ENCODE measurements at places on chromosomes 2 and 18.

DNA sequence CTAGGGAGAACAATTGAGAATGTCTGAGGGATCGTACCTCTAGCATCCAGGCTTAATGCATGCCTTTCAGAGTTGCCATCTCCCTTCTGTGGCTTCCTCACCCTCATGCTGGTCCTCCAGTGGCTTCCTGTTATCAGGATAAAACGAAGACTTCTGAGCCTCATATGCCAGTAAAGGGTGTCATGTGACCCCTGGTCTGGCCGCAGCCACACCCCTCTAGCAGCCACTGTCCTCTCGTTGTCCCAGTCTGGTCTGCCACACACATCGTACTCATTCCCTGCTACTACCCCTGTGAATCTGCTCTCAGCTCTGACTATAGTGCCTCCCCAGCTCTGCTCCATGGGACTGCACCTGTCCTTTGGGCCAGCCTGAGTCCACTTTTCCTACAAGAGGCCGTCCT, 62.6 kb upstream of the TMEM177 start:
- no peak overlapping the region for H3K27ac ChIP-seq
- H3K27me3 ChIP-seq, result no peaks in the 10 kb centered on the region
- DNase-seq, result no peak
- H3K4me1 ChIP-seq, result no peaks in the 10 kb centered on the region
- H3K36me3 ChIP-seq, result no peaks in the 10 kb centered on the region
- H3K4me3 ChIP-seq, result no peak overlapping the region

DNA sequence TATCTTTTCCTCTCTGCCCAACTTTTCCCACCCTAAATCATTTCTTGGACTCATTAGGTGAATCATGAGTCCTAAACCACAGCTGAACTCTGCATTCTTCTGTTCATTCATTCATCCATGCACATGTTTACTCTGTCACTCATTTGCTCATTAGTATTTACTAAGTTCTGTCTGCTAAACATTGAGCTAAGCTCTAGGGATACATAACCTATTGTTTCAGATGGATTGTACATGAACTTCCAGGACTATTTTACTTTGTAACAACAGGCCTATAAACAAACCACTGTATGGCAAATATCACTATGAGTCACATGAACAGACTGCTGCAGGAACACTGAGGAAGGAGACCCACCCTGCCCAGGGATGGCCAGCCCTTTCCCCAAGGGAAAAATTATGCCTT, 14.6 kb upstream of the DYNC2LI1 start:
- H3K36me3 ChIP-seq, result no peaks in the 10 kb centered on the region
- H3K27me3 ChIP-seq, result no peaks in the 10 kb centered on the region
- H3K4me3 ChIP-seq, result no peak overlapping the region
- peak overlapping the region; percentile 60 for H3K27ac ChIP-seq

DNA sequence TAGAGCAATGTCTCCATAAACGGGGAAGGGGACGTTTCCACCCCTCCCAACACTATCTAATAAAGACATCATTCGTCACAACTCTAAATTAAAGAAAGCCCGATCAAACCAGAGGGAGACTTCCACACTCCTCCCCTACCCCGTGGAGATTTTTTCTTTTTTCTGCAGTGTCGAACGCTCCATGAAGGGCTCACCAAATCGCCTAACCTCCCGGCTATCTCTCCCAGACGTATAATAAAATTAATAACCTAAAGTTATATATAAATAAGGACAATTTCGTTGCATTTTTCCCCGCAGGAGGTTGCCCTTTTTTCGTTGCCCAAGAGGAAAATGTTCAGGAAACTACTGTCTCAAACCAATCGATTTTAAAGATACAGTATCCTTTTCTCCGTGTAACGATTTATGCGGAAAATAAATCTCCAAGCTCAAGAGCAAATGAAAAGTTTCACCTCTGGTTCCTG, 2.4 kb downstream of the EVX2 start:
- no peak overlapping the region for H3K27ac ChIP-seq
- peaks cover 95% of the 10 kb centered on the region for H3K27me3 ChIP-seq
- no peak for DNase-seq
- H3K4me3 ChIP-seq, result no peak overlapping the region

GRCh38 chr2:207487650-207488311, 42.0 kb upstream of the CREB1 start:
- H3K27me3 ChIP-seq, result no peaks in the 10 kb centered on the region
- no peak for DNase-seq
- H3K4me1 ChIP-seq, result peaks cover 21% of the 10 kb centered on the region
- H3K36me3 ChIP-seq, result no peaks in the 10 kb centered on the region
